ENCODE measurements at places on chromosomes 13 and 19.

GRCh38 chr13:63209330-63210017 lies 1793.8 kb upstream of the PCDH20 start:
- no peak for DNase-seq

DNA sequence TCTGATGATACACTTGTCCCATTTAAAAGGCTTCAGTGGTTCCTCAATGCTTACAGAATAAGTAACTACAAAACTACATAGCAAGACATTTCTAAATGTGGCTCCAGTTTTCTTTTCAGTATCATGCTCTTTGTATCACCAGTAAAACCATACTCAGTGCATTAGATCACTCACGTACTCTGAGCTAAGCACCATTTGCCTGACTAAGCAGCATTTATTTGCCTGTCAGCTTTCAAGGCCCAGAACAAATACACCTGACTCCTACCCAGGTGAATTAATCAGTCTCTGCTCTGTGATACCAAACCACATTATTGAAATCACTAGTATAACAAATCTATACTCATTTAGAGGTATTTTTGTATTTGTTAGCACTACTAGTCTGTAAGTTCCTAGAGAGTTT lies 47.4 kb upstream of the PCDH20 start:
- no peak for DNase-seq

DNA sequence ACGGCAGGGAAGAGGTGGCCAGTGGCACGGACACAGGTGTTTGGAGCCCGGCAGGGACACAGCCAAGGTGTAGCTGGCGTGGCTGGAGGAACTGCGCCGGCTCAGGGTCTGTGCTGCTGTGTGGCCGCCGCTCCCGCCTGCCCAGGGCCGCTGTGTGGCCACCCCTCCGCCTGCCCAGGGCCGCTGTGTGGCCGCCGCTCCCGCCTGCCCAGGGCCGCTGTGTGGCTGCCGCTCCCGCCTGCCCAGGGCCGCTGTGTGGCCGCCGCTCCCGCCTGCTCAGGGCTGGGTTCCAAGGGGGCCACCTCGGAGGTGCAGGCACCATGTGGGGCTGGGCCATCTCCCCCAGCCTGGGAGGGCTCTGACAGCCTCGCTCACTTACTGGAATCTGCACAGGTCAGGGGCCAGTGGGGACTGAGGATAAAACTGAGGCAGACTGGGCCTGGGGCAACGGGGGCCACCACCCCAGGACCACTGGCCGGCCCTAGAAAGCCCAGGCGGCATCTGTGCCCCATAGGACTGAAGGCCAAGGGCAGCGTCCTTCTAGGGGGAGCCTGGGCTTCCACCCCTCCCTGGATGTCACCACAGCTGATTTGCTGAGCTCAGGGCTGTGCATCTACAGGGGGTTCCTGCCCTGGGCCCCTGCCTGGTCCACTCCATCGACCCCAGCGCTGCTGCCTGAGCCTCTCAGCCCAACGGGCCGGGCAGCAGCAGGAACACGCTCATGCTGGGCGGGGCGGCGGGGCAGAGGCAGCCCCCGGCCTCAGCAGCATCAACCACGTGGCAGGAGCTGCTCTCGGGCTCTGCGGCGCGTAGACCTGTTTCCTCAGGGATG lies 21.5 kb downstream of the C13orf46 start:
- DNase-seq = no peak

DNA sequence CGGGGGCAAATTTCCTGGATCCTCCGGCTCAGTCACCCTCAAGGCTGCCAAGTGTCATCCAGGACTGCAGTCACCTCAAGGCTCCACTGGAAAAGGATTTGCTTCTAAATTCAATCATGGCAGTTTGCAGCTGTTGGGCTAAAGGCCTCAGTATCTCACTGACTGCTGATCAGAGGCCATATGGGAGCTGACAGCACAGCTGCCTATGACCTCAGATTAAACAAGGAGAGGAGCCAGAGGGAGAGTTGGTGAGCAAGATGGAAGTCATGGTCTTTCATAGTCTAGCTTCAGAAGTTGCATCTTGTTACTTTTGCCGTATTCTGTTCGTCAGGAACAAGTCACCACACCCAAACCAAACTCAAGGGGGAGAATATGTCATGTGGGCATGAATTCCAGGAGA lies 849.7 kb downstream of the UQCRFS1 start:
- DNase-seq = no peak

Measured in CD4-positive, alpha-beta T cell treated with Interleukin-6 for 4 hours (primary cell).